ENCODE measurements at places on chromosomes 7 and 10.
A peak's percentile ranks its signal among the peaks of the same experiment; 100 is the strongest.

DNA sequence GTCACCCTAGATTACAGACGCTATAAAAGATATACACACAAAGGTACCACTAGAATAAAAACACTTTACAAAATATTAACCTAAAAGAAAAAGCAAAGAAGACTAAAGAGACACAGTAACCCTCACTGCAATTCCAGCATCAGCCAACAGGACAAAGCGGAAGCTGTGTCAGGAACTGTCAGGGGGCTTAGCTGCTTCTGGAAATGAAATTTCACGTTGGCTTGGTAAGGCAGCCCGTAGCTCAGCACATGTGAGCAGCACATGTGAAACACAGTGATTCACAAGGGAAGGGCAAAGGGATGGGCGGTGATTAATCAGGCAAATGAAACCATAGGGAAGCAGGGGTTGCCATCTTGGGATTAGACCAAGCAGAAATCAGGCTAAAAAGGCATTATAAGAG, 195.4 kb downstream of the MGMT start:
- DNase-seq = no peak

DNA sequence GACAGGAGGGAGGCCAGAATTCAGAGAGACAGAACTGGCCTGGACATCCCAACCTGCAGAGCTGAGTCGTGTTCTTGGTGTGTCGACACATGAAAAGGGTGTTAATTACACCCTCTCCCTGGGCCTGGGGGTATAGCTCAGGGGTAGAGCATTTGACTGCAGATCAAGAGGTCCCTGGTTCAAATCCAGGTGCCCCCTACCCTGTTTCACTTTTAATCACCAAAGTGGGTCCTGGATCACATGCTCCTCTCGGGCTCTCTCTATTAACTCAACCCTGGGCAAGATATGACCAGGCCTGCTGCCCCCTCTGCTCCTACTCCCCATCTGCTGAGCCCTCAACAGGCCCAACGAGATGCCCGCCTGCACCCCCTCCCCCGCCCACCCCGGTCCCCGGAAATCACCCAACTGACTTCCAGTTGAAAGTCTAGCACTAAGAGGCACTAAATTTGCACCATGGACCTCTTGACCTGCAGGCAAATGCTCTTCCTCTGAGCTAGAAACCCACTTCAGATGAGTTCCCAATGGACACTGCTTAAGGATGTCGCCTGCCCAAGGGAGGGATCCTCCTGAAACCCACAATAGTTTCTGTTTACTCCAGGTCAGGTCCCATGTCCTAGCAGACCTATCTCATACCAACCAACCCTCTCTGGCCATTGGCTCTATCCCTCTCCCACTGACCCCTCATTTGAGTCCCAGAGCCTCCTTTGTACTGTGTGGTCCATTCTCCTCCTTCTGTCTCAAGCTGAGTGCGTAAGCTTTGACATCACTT, 137.6 kb downstream of the ZNF467 start:
- DNase-seq = no peak

GRCh38 chr10:7855205-7855604, 36.9 kb downstream of the TAF3 start:
- DNase-seq = no peak

DNA sequence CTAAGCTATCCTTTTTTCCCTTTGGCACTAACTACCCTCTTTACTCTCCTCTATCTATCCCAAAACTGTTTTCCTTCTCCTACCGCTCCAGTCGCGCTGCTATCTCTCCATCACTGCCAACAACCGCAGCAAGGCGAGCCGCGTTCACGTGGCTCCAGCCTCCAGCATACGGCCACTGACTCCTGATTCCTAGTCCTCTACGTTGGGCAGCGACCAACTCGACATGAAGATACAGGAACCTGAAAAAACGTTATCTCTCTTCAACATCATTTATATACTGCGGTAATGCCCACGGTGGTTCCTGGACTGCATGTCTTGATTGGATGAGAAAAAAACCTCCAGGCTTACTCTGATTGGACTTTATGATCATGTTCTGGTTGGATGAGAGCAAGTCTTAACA, 129.5 kb downstream of the ZNF716 start:
- DNase-seq = no peak

DNA sequence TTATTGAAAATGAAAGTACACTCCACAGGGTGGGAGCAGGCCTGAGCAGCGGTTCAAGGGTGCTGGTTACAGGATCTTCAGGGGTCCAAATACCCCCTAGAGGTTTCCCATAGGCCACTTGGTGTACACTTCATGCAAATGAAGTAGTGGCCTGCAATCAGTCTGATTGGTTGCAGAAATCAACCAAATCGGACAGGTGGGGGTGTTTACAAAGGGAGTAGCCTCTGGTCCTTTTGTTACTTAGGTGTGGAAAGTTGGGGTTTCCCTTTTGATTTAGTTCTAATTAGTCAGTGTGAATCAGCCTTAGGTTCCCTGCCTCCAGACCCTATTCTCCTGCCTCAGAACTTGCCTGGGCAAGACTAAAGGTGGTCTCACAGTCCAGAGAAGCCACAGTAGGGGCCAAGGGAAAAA, 49.6 kb downstream of the SYPL1 start:
- no peak for DNase-seq

DNA sequence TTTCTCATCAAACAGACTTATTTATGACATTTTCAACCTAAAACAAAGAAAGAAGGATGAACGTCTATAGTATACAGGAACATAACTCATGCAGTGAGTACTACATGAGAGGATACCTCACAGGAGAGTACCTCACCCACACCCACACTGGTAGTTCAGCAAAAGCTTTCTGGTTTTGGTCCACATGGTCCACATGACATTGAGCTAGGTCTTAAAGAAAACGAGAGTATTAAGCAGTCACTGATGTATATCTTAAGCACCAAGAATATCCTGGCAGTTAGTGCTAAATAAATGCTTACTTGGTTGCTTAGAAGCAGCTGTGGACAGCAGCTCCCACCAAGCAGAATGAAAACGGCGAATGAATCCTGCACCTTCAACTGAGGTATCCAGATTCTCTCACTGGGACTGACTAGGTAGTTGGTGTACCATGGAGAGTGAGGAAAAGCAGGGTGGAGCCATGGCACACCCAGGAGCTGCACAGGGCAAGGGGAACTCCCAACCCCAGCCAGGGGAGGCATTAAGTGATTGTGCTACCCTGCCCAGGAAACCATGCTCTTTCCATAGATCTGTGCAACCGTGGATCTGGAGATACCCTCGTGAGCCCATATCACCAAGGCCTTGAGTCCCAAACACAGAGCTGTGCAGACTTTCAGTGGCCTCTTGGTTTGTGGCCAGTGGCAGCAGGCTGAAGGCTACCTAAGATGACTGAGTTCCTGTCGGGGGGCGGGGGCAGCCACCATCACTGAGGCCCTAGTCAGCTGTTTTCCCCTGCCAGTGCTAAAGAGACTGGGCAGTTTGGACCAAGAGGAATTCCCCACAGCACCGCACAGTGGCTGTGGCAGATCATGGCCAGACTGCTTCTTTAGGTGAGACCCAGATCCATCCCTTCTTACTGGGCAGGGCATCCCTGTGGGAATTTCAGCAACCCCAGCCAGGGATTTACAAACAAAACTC, 143.4 kb downstream of the SGMS1 start:
- DNase-seq = no peak

- no peak for DNase-seq
Observed at GRCh38 chr7:116610210-116610609, 61.8 kb upstream of the MET start.

GRCh38 chr10:125792342-125793300, 17.0 kb upstream of the MMP21 start:
- DNase-seq = no peak

GRCh38 chr7:39299695-39300094, 266.5 kb upstream of the YAE1 start:
- no peak for DNase-seq

GRCh38 chr7:142802301-142802700, 31.5 kb downstream of the PRSS2 start:
- no peak for DNase-seq

- no peak for DNase-seq
Observed at GRCh38 chr10:71582506-71583475, 136.8 kb downstream of the C10orf105 start.

- DNase-seq = peak; percentile 23
Observed at GRCh38 chr7:43481902-43482678, 100.8 kb upstream of the STK17A start.

DNA sequence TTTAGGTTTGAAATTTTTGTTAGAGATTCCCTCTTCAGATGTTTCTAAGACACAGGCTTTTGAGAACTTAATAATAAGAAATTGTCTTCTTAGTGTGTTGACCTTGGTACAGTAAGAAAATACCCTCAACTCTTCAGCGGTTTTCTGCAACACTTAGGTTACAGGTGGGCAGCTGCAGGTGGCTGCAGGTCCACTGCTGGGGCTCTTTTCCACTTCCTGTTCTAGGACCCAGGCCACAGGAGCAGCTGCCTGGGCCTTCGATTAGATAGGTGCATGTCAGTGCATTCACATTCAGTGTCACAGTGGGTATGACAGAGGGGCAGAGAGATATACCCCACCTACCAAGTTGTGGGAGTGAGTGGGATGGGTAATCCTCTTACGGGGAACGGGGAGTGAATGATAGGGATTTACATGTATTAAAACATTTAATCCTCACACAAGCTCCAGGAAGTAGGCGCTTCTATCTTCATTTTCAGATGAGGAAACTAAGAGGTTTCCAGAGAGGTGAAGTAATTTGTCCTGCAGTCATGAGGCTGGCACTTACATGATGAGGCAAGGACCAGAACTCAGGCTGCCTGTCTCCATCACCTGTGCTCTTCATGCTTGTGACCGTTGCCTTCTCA, 20.2 kb upstream of the SUV39H2 start:
- no peak for DNase-seq

- DNase-seq = peak; percentile 56
Observed at GRCh38 chr10:50613726-50614443, 9.9 kb downstream of the SGMS1 start.

- DNase-seq = no peak
Observed at GRCh38 chr10:35827783-35828182, 185.7 kb upstream of the FZD8 start.

DNA sequence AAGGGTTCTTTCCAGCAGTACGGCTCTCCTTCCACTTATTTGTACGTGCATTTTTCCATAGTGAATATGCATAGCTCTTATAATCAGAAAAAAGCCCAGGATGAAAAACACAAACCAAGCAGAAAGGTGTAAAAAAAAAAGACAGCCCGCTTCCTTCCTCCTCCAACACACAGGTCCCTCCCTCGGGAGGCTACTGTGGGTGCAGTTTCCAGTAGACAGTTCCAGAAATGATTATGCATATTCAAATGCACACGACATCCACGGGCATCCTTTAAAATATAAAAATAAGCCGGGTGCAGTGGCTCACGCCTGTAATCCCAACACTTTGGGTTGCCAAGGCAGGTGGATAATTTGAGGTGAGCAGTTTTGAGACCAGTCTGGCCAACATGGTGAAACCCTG, 59.9 kb downstream of the TNRC18 start:
- no peak for DNase-seq

DNA sequence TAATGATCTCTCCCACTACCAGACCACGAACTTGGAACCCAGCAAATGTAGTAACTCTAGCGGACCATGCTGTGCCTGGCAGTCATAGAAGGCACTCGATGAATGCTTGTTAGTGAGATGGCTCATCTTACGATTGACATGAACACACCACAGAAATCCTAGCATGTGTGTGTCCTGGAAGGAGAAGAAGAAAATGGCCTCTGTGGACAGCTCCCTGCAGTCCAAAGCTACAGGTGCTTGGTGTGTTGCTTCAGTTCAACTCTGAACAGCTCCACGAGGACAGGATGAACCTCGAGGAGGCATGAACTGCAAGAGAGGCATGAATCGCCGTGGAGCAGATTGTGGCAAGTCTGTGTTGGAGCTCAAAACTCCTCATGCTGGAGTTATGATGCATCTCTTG, 93.5 kb downstream of the KLF6 start:
- DNase-seq = no peak

DNA sequence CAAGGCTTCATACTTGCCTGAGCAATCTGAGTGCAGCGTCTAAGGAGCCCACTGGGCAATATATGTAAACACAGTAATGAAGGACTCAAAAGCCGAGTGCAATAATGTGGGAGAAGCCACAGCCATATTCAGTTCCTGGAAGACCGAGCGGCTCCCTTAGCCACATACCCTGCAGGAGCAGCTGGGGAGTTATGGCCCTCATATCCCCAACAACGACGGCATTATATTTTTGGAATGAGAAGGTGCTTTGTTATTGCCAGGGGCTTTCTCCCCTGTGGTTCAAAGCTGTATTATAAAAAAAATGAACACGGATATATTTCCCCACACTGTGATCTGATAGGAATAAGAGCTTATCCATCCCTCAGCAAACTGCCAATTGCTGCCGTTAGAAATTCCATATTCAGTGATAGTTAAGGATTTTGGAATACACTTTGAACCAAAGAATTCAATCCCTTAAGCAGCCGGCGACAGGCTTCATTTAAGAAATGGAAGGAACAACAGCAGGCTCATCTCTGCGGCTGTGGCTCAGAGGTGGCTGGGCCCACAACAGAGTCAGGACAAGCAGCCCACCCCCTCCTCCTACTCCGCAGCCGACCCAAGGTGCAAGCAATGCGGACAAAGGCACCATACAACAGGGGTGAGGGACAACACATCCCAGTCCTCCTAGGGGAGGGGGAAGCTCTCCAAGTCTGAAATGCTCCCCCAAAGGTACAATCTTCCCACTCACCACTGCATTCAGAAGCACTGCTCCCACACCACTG, 77.2 kb downstream of the TNS3 start:
- DNase-seq = no peak

GRCh38 chr10:44981172-44982113, 2.8 kb upstream of the DEPP1 start:
- no peak for DNase-seq

DNA sequence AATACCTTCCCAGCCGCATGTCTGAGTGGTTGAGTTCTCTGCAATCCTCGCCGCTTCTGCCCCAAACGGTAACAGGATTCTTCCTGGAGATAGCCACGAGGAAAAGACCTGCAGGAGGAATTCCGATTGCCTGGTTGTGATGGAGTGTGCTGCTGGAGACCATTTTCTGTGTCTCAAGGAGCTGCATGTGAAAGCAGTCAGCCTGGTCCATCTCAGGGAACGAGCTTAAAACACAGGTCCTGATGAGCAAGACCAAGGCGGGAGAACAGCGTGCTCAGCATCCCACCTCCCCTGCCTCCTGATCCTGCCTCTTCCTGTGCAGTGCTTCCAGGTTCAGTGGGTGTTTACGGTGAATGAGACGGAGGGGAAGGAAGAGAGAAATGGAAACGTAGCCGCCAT, 26.5 kb downstream of the VIPR2 start:
- no peak for DNase-seq

DNA sequence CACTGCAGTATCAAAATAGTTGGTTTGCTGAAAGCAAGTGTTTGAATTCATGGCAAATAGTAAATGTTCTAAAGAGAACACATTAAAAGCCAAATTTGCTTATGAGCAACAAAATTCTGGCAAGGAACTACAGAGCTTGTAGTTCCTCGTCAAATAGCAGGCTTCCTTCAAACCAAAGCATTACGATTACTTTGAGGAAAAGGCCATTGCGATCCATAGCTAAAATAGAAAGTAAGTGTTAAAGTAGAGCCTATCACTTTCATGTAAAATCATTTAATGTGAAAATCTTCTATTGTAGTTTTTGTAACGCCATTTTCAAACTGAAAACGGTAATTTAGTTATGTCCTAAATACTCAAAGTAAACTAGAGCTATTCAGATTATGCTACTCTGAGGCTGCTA, 20.1 kb downstream of the CACNA2D1 start:
- no peak for DNase-seq

Measured in thyroid gland (tissue), 4 donors.